Stimulated activated memory B cell treated with anti-CD40 and anti-IgM and Interleukin-4, amounts not matched to agents 10 μg/mL and 1 μg/mL and 100 μg/mL, for 72 hours (primary cell): ENCODE measurements at places on chromosomes 1 and 21.

DNA sequence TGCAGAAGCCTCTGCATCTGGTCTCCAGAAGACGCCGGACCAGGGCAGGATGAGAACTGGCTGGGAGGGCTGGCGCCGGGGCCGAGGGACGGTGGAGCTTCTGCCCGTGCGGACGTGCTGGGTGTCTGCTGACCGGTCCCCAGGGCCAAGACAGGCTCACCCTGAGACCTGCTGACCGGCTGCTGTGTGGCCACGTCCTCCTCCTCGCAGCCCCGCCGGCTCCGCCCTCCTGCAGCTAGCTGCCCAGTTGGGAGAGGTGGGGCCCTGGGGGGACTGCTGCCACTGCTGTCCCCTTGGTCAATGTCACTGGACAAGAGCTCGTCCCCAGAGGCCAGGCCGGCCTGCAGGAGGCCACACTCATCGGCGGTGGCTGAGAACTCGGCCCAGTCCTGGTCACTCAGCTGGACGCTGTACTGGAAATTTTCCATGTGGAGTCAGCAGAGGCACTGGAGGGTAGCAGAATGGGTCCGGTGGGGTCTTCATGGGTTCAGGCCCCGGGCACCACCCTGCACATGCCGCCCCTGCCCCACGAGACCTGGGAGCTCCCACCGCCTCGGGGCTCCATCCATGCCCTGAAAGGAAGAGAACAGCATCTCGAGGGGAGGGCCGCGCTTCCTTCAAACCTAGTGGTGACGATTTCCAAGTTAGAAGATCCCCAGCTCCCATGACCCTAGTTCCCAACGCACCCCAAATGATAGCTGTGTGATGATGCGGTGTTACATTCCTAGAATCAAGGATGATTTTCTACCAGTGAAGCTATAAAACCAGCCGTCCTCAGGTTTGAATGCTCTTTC lies 1.1 kb downstream of the PERM1 start:
- ATAC-seq, result no peak

- no peak for ATAC-seq
Observed at GRCh38 chr21:44765231-44766013, 36.2 kb downstream of the UBE2G2 start.

DNA sequence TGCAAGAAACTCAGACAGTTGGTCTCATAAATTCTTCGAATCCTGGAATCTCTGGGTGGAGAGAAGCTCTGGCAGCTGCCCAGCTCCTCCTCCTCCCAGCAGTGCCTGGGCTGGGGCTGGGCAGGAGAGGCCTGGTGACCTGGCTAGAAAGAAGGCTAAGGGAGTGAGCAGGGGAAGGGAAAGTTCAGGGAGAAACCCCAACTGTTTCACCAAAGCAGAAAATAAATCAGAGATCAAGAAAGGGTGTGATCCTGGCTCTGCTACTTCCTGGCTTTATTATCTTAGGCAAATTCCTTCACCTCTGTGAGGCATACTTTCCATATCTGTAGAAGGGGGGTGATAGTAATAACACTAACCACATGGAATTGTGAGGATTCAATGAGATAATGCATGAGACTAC lies 8.8 kb upstream of the COL16A1 start:
- no peak for ATAC-seq

- ATAC-seq, result peak; percentile 52
Observed at GRCh38 chr1:152001631-152002584, 8.2 kb upstream of the S100A10 start.

DNA sequence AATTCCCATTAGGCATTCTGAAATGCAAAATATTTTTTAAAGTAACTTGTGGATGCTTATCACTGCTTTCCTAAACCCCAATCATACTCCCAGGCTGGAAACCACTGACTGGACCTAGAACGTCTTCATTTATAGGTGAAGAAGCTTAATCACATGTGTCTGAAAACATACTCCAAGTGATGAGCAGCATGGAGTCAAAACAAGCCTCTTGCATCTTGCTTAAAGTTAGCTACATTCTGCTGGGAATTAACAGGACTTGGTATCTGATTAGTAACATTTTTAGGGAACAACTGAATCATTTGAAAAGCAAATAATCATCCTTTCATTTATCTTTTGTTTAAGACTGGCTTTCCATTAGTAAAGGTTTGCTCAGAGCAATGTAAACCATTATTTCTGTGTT lies 105.7 kb downstream of the AK5 start:
- no peak for ATAC-seq

GRCh38 chr1:54355931-54356679 lies 50.1 kb downstream of the SSBP3 start:
- ATAC-seq, result peak; percentile 56

DNA sequence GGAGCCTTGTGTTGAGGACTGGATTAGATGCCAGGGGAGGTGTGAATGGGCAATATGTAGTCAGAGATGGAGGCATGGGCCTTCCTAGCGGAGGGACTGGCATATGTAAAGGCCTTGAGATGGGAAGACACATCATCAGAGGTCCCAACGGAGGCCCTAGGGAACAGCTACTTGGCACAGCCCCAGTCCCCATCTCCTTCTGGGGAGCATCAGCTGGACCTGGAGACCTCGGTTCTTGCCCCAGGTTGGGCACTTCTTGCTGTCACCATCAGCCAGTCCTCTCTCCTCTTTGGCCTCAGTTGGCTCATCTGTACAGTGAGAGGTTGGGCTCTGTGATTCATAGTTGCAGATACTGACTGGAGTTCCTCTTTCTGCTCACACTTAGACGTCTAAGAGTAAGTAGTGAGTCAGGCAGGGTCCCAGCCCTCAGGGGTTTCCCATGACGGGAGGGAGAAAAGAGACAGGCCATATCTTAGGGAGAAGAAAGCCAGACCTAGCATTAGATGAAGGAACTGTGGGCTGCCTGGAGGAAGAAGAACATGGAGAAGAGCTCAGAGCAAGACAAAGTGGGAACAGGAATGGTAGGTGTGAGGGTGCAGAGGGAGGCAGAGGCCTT lies 3.4 kb upstream of the MARCKSL1 start:
- peak; percentile 66 for ATAC-seq

DNA sequence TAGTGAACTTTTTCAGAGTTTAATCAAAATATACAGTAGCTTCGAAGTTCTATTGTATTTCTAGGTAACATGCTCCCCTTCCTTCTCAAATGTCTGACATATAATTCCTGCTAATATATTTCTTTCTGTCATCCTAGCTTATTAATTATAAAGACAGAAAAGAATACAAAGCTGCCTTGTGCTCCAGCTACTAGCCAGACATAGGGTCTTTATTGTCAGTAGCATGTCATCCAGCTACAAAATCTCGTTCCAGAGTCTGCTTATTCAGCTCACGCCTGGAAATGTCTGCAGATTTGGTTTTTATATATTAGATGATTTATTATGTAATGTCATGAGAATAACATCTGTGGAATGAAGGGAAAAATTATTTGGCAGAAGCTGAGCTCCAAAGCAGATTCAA lies 1102.8 kb downstream of the BRINP3 start:
- no peak for ATAC-seq

DNA sequence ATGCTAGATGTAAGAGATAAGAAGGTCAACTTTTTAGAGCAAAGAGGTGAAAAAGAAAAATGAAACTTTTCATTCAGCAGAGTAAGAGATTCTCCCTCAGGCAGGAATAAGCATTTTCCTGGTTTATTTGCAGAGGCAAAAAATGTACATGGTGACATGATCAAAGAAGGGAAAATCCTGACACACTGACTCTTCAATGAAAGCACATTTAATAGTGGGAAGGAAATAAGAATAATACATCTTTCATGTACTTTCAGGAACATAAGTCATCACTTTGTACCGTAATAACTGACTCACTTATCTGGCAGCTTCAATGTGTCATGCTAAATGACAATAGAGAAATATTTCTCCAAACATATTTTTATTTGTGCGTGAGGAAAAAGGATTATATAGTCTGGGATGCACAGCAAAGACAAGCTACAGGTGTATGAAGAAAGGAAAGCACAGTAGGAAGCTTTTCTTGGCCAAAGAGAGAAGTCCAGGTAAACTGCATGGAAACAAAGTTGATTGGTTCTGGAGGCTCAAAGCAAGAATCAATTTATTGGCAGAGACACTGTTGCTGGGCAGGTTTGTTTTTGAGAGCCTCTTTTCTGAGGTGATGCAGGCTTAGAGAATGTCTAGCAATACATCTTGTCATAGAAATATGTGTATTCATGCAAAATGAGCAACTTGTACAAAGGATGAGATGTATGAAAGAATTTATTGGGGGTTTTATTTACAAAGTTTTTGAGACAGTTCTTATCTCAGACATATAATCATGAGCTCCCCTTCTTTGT lies 1409.0 kb downstream of the PLA2G4A start:
- no peak for ATAC-seq

DNA sequence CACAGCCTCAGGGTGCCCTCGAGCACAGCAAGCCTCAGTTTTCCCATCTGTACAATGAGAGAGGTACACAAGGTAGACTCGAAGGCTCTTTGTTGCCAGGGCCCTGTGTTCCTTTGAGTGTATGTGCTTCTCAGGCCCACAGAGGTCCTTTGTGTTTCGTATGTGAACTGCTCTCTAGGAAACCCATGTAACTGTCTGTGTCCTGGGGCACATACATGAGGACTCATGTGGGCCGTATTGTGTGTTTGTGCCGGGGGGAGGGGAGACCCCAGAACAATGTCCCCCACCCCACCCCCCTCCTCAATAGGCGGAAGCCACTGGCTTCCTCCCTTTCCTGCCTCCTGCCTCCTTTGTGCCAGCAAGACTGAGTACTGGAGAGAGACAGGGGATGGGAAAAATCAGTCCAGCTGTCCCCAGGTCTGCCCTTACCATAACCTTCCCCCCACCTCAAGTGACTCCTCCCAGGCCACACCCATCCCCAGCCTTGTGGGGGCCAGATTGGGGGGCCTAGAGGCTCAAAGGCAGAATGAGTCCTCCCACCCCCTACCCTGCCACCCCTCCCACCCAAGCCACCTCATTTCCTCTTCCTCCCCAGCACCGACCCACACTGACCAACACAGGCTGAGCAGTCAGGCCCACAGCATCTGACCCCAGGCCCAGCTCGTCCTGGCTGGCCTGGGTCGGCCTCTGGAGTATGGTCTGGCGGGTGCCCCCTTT lies at the start of gene TIE1:
Gene TIE1 (plus strand): TSS at position 605 of the 717 bp plus-strand sequence. CDS start 90 bp downstream, at position 695.
- ATAC-seq, result no peak

GRCh38 chr1:97163591-97164275 lies 442.1 kb downstream of the PTBP2 start:
- ATAC-seq, result peak; percentile 54

DNA sequence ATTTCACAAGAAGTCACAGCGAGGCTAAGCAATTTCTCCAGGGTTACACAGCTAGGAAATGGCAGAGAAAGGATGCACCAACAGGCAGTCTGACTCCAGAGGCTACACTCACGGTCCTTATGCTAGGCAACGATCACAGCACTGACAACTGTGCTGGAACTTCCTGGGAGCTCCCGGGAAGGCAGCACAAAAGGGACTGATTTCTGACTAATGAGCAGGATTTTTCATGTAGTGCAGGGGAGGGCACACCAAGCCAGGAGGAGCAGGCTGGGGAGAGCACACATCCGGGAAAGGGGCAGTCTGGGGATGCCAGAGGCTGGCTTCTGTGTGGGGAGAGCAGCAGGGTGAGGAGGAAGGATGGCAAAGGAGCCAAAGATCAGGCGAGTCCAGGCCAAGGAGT lies 486.7 kb downstream of the OMA1 start:
- no peak for ATAC-seq

GRCh38 chr1:86548839-86549238 lies 2.0 kb downstream of the CLCA4 start:
- ATAC-seq, result no peak

DNA sequence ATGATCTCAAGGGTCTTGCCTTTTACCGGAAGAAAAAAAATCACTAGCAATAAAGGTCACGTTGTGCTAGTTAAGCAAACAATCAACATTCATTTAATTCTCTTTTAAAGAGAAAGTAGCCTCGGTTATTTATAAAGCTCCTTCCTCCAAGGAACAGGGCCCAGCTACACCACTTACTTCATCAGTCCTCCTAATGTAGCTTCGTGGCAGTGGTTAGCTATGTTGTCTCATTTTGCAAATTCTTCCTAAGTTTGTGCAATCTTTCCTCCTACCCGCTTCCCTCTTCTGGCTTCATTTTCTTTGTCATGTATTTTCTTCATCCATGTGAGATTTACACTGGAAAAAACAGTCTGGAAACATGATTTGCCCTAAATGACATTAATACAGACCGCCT lies 554.2 kb downstream of the NUF2 start:
- no peak for ATAC-seq

DNA sequence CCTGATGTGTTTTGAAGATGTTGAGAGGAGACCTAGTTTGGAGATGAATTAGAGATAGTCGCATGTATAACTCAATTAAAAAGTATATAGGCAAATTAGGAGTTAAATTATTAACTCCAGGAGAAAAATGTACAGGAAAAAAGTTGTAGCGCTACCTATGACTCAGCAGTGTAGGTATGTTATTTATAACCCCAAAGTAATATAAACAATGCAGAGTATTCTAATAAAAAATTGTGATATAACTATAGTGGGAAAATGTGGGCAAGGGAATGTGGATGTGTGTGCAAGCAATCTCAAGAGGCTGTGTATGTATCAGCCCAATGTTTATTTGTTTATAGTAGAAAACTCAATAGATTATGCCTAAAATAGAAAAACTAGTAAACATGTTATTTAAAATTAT lies 144.5 kb downstream of the BRINP2 start:
- ATAC-seq, result no peak

DNA sequence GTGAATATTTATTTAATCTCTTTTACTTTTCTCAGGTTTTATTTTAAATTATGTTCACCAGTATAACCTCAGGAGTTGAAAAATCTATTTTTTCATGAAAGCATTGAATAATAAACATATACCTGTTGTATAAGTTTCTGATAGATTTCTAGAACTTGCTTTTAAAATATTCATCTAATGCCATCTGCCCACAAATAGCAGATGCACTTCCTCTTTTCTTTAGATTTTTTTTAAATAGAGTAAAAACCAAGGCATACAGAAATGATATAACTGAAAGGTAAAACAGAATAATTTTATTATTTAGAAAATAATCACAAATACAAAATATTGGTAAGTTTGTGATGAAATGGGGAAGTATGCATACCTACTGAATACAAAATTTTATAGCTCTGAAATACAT lies 130.7 kb upstream of the PRMT6 start:
- no peak for ATAC-seq

GRCh38 chr1:204464187-204464631 lies 30.4 kb downstream of the PIK3C2B start:
- peak; percentile 14 for ATAC-seq

GRCh38 chr1:116485071-116485735 lies 85.6 kb downstream of the CD58 start:
- peak; percentile 87 for ATAC-seq

DNA sequence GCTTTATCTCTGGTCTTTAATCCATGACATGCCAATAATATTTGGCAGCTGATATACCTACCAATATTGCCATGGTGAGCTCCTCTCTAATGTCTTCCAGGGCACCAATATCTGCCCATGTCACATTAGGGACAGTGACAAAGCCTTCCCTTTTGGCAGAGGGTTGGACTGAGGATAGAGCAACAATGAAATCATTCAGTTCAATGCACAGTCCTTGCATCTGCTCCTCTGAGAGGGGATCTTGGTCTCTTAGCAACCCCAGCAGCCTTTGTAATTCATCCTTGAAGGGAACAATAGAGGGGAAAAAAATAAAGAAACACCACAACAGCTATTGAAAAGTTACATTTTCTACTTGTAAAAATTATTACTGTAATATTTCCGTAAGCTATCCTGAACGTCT lies 42.3 kb downstream of the NVL start:
- ATAC-seq, result no peak

GRCh38 chr1:231770506-231771175 lies 144.1 kb downstream of the DISC1 start:
- ATAC-seq, result no peak

GRCh38 chr1:214143006-214143992 lies 137.7 kb upstream of the SMYD2 start:
- no peak for ATAC-seq
